ENCODE measurements at places on chromosomes 16 and 17.

- no peak for DNase-seq
These were observed 42.2 kb upstream of the CORO6 start for GRCh38 chr17:29664743-29665480.

DNA sequence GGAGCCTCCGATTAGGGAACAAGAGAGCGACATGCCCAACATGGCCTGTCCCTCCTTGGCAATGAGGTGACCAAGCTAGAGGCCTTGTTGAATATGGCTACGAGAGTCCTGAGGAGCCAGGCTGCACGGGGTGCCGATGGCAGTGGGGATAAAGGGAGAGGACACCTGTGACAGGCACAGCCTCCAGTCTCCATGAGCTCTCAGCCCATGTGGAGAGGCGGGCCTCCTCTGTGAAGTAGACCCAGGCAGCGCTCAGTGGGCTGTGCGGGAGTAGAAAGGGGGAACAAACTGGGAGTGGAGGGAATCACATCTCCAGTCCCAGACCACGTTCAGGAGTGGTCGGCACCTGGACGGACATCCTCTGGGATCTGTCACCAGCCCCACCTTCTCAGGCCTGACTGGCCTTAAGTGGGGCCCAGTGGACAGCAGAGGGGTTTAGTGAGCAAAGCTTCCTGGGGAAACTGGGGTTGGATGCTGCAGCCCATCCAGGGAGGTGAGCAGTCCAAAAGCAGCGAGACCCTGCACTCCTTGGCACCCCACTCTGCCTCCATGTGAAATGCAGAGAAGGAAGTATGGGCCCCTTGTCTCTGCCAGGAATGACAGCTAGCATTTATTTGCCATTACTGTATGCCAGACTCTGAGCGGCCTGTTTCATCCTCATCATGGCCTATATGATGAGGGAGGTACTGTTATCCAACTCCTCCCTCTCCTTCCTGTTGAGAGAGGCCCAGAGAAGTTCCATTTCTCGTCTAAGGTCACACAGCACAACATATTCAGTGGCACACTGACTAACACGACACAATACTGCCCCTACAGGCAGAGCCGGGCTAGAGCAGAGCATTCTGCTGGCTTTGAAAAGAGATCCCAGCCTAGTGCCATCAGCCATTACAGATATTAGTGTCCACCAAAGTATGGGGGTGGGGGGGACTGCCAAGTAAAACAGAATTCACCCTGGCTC lies 4.5 kb upstream of the TMEM92 start:
- peak; percentile 59 for DNase-seq

- DNase-seq = no peak
These were observed 57.9 kb upstream of the KCNJ16 start for GRCh38 chr17:70017112-70017511.

- DNase-seq = no peak
These were observed 219.0 kb downstream of the CPPED1 start for GRCh38 chr16:12584488-12585233.

- DNase-seq = no peak
These were observed 57.4 kb downstream of the HS3ST3A1 start for GRCh38 chr17:13544292-13544691.

DNA sequence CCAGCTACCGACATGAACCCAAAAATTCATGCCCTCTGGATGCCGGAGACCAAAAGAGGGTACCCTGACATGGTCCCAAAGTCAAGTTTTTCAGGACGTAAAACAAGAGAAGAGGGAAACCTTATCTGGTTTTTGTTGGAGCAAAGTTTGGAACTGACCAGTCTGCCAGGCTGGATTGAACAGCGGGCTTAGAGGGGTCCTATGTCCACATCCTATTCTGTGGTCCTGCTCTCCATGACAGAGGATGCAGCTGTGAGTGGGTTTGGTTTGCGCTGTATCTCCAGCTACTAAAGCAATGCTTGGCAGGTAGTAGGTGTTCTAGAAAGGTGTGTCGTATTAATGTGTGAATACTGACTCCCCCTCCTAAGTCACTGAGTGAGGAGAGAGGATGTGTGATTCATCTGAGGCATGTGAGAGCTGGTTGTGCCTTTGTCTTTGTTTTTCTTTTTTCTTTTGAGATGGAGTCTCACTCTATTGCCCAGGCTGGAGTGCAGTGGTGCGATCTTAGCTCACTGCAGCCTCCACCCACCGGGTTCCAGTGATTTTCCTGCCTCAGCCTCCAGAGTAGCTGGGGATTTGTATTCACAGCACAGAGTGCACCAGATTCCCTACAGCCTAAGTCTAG lies 31.0 kb downstream of the PMM2 start:
- no peak for DNase-seq

DNA sequence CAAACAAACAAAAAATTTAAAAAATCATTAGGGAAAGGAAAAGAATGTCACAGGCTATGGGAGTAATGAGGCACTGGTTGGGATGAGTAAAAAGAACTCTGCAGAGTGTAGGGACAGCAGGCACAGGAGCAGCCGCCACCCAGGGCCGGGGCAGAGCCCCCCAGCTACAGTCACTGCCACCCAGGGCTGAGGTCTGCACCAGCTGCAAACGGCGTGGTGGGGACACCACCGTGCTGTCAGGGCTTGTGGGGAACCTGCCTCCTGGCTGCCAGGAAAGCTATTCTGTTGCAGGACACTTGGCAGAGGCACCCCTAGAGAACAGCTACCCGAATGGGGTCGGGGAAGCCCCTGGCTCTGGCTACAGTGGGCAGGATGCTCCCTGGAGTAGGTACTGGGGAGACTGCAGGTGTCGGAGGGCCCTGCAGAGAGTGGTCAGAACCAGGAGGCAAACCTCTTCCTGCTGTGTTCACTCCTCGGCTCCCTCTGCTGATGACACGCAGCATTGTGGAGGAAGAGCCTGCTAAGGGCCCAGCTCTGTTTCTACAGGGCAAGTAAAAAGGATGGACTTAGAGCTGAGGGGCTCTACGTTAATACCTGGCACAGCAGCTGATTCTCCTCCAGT lies 32.3 kb upstream of the CAPN15 start:
- peak; percentile 20 for DNase-seq

DNA sequence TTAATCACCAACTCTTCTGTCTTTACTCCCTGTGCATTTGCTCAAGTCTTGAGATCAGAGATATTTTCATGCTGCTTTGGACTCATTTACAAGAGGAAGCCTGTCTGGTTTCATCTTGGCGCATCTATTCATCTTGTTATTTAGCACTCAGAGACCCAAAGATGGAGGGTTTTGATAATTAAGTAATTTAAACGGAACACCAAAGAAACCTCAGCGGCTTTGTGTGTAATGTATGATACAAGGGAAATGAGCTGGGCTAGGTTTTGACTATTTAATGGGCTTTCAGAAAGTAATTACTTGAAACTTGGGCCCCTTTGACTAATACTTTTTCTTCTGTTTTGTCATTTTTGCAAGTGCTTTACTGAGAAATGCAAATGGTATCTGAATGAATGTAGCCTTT lies 66.2 kb upstream of the CACNG3 start:
- DNase-seq = no peak

GRCh38 chr17:20210180-20210579 lies 201.0 kb downstream of the SPECC1 start:
- DNase-seq = no peak

- no peak for DNase-seq
These were observed 1.4 kb downstream of the NFAT5 start for GRCh38 chr16:69566981-69567680.

DNA sequence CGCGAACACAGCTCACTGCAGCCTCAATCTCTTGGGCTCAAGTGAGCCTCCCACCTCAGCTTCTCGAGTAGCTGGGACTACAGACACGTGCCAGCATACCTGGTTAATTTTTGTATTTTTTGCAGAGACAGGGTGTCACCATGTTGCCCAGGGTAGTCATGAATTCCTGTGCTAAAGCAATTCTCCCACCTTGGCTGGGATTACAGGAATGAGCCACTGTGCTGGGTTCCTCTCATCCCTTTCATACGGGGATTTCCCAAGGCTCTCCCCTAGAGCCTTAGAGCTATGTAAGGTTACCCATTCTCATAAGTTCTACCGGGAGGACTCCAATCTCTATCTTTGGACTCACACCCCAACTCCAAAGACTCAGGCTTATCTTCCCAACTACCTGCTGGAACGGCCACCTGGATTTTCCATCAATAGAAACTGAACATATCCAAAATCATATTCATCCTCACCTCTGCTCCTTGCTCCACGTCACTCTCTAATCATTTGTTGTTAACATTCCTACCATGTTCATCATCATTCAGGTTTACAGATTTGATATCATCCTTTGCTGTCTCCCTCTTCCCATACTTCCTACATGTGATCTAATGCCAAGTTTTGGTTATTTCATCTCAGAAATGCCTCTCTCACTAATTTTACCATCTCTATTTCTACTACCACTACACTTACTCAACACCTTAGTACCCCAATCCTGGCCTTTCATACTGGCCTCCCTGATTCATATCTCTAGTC lies 92.5 kb downstream of the NCOR1 start:
- no peak for DNase-seq

GRCh38 chr17:75345514-75346167 lies 56.4 kb upstream of the SLC25A19 start:
- peak; percentile 61 for DNase-seq

GRCh38 chr16:56408379-56409098 lies 16.8 kb downstream of the AMFR start:
- DNase-seq = no peak

DNA sequence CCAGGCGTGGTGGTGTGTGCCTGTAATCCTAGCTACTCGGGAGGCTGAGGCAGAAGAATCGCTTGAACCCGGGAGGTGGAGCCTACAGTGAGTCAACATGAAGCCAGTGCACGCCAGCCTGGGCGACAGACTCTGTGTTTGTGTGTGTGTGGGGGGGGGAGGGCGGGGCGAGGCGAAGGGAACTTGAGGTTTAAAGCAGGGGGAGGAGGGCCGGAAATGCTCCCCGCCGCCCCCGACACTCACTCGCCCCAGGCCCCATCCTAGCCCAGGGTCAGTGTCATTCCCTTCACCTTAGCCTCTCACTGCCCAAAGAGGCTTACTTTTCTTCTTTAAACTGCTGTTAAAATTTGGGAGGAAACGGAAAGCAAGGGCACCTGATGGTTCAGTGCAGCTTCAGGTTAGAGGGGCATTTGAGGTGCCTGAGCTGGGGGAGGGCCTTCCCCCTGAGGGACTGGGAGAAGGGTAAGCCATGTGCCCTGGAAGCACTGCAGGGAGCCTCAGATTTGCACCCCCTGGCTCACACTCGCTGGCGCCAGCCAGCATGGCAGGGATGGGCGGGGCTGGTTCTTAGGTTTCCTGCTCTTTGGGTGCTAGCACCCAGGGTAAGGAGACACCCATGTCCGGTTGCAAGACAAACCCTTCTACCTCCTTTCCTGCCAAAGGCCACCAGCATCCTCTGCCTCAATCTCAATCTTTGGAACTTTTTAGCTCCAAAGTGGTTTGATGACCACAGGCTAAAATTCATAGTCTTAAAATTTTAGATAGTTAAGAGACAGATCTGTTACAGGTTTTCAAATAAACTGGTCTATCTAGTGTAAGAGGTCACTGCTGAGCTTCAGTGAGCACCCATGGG lies 2.2 kb upstream of the LIMD2 start:
- DNase-seq = peak; percentile 93

- DNase-seq = no peak
These were observed 21.1 kb downstream of the KATNB1 start for GRCh38 chr16:57756424-57757325.

DNA sequence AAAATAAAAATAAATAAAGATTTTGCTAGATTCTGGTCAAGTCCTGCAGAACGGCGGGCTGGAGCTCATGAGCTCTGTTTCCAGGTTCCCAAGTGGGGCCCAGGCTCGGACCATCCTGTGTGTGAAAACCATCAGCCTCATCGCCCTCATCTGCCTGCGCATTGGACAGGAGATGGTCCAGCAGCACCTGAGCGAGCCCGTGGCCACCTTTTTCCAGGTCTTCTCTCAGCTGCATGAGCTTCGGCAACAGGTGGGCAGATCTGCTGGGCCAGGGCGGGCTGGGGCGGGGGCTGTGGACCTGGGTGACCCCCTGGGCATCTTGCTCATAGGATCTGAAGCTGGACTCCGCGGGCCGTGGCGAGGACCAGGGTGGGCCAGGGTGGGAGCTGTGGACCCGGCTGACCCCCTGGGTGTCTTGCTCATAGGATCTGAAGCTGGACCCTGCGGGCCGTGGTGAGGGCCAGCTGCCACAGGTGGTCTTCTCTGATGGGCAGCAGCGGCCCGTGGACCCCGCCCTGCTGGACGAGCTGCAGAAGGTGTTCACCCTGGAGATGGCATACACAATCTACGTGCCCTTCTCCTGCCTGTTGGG lies 7.8 kb downstream of the WDR81 start:
- DNase-seq = no peak

DNA sequence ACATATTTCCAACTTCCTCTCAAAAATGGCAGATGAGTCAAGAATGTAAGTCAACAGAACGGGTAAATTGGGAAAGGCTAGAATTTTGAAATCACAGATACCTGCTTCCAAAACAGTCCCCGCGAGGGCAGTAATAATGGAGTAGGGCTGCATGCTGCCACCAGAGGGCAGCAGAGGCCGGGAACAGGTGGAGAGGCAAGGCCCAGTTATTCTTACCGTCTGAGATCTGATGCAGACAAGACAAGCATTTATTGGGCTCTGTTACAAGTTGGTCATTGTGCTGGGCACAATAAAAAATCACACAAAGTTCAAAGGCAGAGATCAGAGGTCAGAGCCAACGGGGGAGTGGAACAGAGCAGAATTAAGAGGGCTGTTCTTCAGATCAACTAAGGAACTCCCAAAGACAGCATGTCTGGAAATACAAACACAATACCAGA lies 8.8 kb upstream of the MLKL start:
- DNase-seq = peak; percentile 89

GRCh38 chr16:89292443-89293078 lies 75.1 kb downstream of the ZNF778 start:
- DNase-seq = no peak

- DNase-seq = no peak
These were observed 41.2 kb downstream of the TTC19 start for GRCh38 chr17:16040710-16041251.

DNA sequence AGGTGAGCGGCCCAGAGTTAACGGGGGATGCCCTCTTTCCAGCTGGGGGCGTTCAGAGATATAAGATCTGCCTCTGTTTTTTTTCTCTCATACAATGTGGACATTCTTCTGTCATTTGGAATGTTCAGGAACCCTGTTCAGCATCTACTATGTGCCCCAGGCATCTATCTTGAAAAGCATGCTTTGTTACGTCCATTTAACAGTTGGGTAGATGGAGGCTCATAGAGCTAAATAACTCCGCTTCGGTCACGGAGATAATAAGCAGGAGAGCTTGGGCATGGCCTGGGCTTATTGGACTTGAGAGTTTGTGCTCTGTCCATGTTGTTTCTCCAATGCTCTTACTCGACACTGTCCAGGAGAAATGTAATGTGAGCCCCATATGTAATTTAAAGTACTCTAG lies 6.1 kb downstream of the DHODH start:
- DNase-seq = no peak

DNA sequence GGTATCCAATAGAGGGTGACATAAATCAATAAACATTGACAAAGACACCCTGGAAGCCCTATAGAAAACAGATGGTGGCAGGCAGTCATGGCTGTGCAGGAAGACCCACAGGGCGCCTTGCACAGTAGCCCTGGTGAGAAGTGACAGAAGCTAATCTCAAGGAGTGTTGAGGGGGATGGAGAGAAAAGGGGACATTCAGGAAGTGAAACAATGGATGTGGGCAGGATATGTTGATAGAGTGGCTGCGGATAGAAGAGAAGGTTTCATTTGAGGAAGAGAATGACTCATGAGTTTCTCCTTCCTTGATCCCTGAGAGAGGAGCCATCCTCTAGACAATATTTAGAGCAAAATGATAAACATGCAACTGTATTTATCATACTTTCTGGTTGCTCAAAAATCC lies 468.8 kb upstream of the HSBP1 start:
- DNase-seq = no peak

GRCh38 chr17:18377437-18378204 lies at the start of gene EVPLL:
Gene EVPLL, plus strand, starts transcription at chr17:18377778. Its CDS starts 3,160 bp downstream, at chr17:18380938.
- DNase-seq = no peak

- DNase-seq = no peak
These were observed 6.3 kb upstream of the AHSP start for GRCh38 chr16:31521368-31521767.

Data from CD4-positive, alpha-beta T cell treated with Interleukin-6 for 4 hours (primary cell).